ENCODE measurements at places on chromosomes 12 and 14.
A peak's percentile ranks its signal among the peaks of the same experiment; 100 is the strongest.

DNA sequence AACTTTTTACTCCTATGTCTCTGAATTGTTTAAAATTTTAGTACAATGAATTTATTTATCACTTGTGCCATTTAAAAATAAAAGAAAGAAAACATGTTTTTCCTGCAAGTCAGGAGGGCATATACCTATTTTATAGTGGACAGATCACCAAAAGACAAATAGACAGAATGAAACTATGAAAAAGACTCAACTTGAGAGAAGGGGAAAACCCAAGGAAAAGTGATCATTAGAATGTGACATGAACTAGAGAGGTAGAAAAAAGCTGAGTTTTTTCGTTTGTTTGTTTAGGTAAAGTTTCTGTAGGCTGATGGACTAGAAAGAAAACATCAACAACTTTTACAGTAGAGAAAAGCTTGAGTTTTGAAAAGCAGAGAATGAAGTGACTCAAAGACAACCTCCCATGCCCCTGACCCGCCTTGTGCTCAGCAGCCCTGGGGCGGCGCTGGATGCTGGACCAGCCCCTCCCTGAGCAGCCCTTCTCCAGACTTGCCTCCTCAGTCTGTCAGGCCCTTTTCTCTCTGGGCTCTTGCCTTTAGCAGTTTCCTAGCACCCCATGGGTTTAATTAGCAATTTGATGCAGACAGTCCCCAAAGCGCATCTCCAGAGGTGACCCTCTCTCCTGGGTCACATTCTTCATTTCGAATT lies 95.1 kb upstream of the ARID2 start:
- no peak for DNase-seq

DNA sequence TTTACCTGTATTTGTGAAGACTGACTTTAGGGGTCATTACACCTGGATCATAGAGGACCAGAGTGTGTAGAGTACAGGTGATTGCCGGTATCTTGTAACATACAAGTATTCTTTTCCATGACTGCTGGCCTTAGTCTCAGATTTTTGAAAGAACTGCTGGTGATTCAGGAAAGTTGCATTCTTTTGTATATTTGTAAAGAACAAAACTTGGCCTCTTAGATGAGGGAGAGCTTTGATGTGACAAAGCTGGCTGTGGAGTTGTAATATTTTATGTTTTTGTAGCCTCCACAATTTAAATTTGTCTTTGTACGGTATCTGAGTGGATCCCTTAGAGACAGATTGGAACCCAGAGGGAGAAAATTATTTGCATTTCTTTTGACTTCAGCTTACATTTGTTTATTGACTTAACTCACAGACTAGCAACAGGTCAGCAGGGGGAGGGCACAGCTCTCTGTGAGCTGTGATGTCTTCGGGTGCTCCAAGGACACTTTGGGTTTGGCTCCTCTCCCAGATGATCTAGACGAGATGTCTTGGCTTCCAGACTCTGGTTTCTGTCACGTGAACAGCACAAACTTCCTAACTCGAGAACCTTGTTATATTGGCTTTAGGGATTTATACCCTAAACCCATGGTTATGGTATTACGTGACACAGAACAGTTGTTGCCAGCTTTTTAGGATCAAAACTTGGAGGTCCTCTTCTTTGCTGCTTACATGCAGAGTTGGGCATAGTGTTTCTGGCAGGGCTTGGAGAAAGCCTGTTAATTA lies 65.9 kb downstream of the DAAM1 start:
- no peak for DNase-seq

DNA sequence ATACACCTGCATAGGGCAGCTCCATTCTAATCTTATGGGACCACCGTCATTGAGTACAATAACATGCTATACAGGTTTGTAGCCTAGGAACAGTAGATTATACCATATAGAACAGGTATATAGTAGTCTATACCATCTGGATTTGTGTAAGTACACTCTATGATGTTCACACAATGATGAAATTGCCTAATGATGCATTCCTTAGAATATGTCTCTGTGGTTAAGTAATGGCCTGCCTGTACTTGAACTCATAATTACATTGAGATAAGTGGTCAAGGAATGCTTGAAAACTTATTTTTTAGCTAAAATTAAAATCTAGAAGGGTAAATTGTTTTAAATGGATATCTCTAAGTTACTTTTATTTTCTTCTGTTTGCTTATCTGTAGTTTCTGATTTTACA lies 152.7 kb downstream of the SRGAP1 start:
- no peak for DNase-seq

GRCh38 chr12:120759591-120760348 lies 34.1 kb downstream of the ACADS start:
- no peak for DNase-seq

GRCh38 chr12:47410383-47410782 lies 295.4 kb downstream of the RPAP3 start:
- no peak for DNase-seq

DNA sequence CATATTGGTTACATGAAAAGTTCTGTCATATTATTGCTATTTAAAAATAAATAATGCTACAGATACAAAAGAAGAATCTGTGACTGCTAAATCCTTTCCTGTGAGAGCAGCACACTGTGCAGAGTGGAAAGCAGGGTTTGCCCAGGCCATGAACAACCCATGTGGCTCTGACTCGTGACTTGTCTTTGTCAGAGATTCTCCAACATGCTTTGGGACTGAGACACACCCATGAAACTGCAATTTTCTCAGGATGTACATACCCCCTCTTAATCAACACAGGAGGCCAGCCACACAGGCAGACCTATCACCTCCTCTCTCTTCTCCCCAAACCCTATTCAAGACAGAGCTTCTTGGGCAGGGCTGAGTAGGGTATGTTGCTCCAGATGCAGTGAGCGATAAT lies 96.8 kb upstream of the NTF3 start:
- DNase-seq = no peak

GRCh38 chr14:99745307-99745951 lies 47.8 kb upstream of the EML1 start:
- no peak for DNase-seq

DNA sequence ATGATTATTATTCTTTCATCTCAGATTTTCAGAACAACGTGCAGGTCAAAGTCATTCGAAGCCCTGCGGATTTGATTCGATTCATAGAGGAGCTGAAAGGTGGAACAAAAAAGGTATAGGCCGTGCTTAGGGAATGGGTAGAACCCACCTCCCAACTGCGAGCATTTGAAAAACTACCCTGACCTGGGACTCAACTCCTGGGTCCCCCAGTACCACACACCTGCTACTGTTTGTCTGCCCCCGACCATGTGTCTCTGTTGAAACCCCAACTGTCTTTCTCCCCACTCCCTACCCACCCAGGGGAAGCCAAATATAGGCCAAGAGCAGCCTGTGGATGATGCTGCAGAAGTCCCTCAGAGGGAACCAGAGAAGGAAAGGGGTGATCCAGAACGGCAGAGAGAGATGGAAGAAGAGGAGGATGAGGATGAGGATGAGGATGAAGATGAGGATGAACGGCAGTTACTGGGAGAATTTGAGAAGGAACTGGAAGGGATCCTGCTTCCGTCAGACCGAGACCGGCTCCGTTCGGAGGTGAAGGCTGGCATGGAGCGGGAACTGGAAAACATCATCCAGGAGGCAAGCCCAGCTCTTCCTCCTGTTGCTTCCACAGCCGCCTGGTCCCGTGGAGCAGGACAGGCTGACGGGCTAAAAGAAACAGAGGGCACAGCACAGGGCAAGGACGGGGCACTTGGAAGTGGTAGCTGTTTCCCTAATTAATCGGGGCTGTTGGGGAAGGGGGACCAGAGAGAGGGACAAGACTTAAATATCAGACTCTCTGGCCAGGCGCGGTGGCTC lies 20.5 kb downstream of the AGAP2 start:
- no peak for DNase-seq

GRCh38 chr12:4825011-4825858 lies 84.5 kb upstream of the KCNA1 start:
- no peak for DNase-seq

- no peak for DNase-seq
Measured at GRCh38 chr12:3518902-3519301, 27.9 kb downstream of the PRMT8 start.

GRCh38 chr14:77031759-77032490 lies 3.4 kb upstream of the IRF2BPL start:
- DNase-seq = no peak

DNA sequence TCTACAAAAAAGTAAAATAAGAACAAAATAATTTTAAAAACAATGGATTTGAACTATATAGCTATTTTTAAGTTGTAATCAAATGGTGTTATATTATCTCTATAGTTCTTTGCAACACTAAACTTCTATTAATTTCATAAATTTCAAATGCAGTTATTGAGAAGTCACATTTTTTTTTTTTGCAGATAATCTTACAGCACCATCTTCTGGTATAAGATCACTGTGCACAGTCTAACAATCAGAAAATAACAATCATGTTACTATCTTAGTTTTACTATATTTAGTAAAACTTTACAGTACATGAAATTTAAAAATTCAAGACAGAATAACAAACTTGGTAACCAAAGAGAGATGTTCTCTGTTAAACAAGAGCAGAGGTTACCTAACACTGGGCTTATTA lies 40.6 kb downstream of the GXYLT1 start:
- DNase-seq = no peak

GRCh38 chr12:52247622-52248540 lies 14.8 kb downstream of the KRT7 start:
- DNase-seq = no peak

- no peak for DNase-seq
Measured at GRCh38 chr12:83077041-83077440, 390.3 kb downstream of the TMTC2 start.

GRCh38 chr12:53830631-53831030 lies 78.9 kb upstream of the CISTR start:
- no peak for DNase-seq

DNA sequence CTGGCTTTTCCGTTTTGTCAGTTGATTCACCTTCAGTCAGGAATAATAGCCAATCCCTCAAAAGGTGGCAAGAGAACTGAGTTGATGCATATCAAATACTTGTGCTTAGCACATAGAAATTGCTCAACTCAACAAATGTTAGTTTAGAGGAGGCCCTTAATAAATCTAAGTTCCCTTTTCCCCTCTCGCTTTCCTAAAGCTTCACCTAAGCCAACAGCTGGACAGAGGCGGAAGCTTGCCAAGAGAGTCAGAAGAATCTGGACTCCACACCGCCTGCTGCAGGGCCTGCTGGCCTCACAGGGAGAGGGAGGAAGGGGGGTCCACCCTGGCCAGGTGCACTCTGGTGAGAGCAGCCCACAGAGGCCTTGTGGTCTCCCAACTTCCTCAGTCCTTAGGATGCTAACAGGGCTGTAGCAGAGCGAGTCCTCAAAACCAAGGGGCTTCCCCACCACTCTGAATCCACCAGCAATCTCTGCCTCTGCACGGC lies 213.1 kb downstream of the CHST11 start:
- no peak for DNase-seq

- DNase-seq = no peak
Measured at GRCh38 chr12:50088577-50089335, 3.6 kb downstream of the SMARCD1 start.

- peak; percentile 18 for DNase-seq
Measured at GRCh38 chr14:50342221-50343078, 30.3 kb downstream of the DMAC2L start.

- DNase-seq = no peak
Measured at GRCh38 chr14:32826404-32827082, 112.1 kb upstream of the NPAS3 start.

DNA sequence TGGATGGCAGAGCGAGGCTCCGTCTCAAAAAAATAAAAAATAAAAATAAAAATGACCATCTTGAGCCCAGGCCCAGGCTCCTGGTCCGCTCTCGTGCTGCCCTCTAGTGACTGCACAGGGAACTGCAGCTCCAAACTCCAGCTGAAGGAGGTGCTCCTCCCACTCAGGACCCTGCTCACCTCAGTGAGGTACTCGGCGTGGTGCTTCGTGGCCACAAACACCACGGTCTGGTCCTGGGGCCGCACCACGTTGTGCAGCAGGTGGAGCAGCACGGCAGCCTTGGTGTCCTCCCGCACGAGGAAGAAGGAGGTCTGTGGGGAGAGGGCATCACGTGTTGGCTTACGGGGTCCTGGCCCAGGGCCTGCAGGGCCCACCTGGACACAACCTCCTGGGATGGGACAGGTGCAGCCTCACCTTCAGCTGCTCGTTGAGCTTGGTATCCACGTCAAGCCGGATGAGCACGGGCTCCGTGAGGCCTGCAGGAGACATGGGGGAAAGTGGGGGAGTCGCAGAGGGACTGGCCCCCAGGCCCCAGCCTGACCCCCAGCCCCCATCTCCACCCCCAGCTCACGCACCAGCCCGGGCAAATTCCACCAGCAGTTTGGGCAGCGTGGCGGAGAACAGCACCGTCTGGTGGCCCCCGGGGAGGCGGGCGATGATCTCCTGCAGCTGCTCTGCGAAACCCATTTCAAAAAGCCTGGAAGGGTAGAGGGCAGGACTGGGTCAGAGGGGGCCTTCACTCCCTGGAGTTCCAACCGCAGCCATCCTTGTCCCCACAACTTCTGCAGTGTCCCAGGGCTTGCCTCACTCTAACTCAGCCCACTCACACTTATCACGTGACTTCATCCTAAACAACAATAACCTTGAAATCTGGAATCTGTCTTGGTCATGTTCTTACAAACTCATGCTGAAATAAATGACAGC lies 10.6 kb downstream of the DDX54 start:
- DNase-seq = peak; percentile 73

GRCh38 chr14:77301103-77301502 lies 19.6 kb downstream of the POMT2 start:
- peak; percentile 47 for DNase-seq

DNA sequence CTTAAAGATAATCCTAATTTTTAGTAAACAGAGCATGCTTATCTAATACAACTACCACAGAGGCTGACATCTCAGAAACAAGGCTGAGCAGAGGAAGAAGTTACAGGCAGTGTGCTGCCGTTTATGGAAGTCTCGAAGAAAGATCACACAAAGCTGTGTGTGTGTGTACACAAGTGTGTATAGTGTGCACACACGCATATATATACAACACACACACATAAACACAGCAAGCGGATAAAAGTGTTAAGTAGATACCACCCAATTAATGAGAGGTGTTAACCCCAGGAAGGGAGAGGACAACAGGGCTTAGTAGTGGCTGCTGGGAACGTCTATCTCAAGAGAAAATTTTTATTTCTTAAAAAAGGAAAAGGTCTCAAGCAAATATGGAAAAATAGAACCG lies 15.3 kb downstream of the CCDC88C start:
- no peak for DNase-seq

DNA sequence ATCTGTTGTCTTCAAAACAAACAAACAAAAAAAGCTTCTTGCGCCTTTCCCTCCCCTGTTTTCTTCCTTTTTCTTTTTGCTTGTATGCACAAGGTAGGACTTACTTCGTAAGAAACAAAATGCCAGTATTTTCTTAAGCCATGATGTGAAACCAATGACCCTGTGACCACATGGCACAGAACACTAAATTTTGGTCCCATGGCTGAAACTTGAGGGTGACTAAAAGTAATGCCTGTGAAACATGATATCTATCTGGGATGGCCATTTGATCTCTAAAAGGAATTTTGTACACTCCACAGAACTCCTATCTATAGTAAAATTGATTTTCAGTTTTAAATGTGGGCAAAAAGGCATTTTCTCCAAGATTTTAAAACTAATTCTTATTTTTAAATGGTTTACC lies 63.6 kb downstream of the PAPOLA start:
- DNase-seq = no peak

GRCh38 chr12:26379777-26380467 lies 184.5 kb downstream of the SSPN start:
- DNase-seq = no peak

All from activated T-cell treated with anti-CD3 and anti-CD28 coated beads for 48 hours (primary cell).